Endothelial cell (in vitro differentiated cells): ENCODE measurements at places on chromosomes 2 and 18. TPM values are rescaled to one million over a fixed set of nuclear protein-coding genes. Genes with fewer than 3 reads are reported as not detected.

GRCh38 chr2:20796374-20796791, 26.5 kb downstream of the LDAH start:
- peaks cover 1% of the 10 kb centered on the region for H3K27me3 ChIP-seq
- DNase-seq: no peak
- no peak overlapping the region for H3K4me3 ChIP-seq
- H3K36me3 ChIP-seq: peaks cover 7% of the 10 kb centered on the region

DNA sequence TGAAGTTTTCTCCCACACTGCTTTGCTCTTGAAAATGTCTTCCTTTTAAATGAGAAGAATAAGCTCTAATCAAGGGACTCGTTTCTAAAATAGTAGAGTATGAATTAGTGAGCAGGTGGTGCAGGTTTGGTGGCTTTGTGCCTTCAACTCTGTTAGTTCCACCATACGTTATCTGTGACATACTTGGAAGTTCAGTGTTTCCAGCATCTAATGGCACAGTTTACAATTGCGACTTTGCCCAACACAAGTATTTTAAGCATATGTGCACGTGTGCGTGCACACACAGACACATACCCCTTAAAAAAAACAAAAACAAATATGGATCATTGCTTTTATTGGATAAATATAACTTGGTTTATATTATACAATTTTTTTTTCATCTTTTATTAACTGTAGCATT, 111.8 kb downstream of the RAB3GAP1 start:
- no peak overlapping the region for H3K4me3 ChIP-seq
- H3K27ac ChIP-seq: no peak overlapping the region
- DNase-seq: no peak
- peaks cover 2% of the 10 kb centered on the region for H3K27me3 ChIP-seq

- no peak overlapping the region for H3K27ac ChIP-seq
- no peak overlapping the region for H3K4me3 ChIP-seq
These were observed 543.4 kb downstream of the IRS1 start for GRCh38 chr2:226256237-226256636.

- no peak overlapping the region for H3K4me3 ChIP-seq
- no peaks in the 10 kb centered on the region for H3K4me1 ChIP-seq
- DNase-seq: no peak
- H3K36me3 ChIP-seq: no peaks in the 10 kb centered on the region
- H3K27me3 ChIP-seq: no peaks in the 10 kb centered on the region
These were observed 113.5 kb downstream of the NEB start for GRCh38 chr2:151620761-151621160.

- H3K36me3 ChIP-seq: no peaks in the 10 kb centered on the region
- peak within 1 kb of the TSS; percentile 91 for H3K27ac ChIP-seq
- peak; percentile 27 for DNase-seq
- H3K4me3 ChIP-seq: peak within 1 kb of the TSS; percentile 92
- H3K4me1 ChIP-seq: peaks cover 23% of the 10 kb centered on the region
These were observed at the start of gene HDAC4 for GRCh38 chr2:239400596-239401066. HDAC4 (minus strand) TSS chr2:239401020; CDS start chr2:239352699, 48,321 bp downstream.

DNA sequence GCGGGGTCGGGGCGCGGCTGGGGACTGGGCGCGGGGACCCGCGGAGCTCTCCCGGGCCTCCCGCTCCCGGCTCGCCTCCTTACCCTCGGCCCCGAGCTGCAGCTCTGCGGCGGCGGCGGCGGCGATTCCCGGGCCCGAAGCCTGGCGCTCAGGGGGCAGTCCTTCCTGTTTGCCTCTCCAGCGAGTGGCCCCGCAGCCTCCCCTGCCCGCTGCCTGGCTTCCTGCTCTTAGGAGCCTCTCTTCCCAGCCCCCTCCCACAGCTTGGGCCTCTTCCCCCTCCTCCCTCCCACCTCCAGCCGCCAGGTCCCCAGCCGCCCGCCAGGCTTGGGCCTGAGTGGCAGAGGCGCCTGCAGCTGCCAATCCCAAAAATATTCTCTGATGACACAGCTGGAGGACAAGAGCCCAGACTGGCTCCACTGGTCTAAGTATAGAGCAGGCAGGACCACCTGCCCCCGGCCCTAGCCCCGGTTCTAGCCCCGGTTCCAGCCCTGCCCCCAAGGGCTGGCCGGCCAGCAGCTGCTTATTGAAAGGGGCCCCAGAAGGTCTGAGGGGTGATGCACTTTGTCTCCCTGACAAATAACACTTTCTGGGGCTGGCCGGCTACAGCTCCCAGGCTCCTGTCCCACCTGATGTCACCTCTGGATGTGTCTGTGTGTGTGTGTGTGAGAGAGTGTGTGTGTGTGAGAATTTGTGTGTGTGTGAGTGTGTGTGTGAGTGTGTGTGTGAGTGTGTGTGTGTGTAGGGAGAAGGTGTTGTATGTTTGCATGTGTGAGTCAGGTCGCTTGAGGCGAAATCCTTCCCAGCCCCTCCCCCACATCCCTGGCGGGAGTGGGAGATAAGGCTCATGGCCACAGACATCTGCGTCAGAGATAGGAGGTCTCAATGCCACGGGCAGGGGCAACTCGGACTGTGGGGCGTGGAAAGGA, at the start of gene OBSL1:
TSS of gene OBSL1 (minus strand) at position 229 of the 926 bp plus-strand sequence. CDS start 307 bp downstream, outside the sequence.
- H3K4me3 ChIP-seq: peak within 1 kb of the TSS; percentile 89
- peaks cover 15% of the 10 kb centered on the region for H3K36me3 ChIP-seq
- peaks cover 31% of the 10 kb centered on the region for H3K27me3 ChIP-seq
- DNase-seq: peak; percentile 73

GRCh38 chr2:100208141-100208770, 65.9 kb upstream of the AFF3 start:
- no peaks in the 10 kb centered on the region for H3K4me1 ChIP-seq
- H3K27me3 ChIP-seq: no peaks in the 10 kb centered on the region
- H3K27ac ChIP-seq: no peak overlapping the region
- no peak for DNase-seq
- H3K4me3 ChIP-seq: no peak overlapping the region

DNA sequence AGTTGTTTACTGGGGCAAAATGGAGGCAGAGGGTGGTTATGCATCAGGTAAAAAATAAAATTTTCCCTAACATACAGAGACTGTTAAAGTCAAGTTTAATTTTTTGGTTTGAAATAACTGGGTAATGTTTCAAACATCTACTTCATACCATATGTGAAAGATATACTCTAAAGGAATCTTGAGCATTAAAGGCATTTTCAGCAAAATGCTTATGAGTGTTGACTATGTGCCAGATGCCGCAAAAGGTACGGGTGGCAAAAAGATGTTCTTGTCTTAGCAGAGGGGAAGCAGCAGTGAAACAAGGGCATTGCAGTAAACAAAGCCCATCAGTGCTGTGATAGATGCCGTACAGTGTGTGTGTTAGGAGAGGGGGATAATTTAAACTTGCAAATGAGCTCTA, 263.1 kb upstream of the ID2 start:
- no peaks in the 10 kb centered on the region for H3K27me3 ChIP-seq
- no peak for DNase-seq
- H3K4me1 ChIP-seq: no peaks in the 10 kb centered on the region
- H3K27ac ChIP-seq: no peak overlapping the region
- no peaks in the 10 kb centered on the region for H3K36me3 ChIP-seq

GRCh38 chr2:195406886-195407603, 250.0 kb upstream of the SLC39A10 start:
- H3K4me3 ChIP-seq: no peak overlapping the region
- no peaks in the 10 kb centered on the region for H3K36me3 ChIP-seq
- H3K27me3 ChIP-seq: no peaks in the 10 kb centered on the region
- H3K27ac ChIP-seq: no peak overlapping the region
- DNase-seq: no peak
- H3K4me1 ChIP-seq: peaks cover 6% of the 10 kb centered on the region

- peaks cover 34% of the 10 kb centered on the region for H3K36me3 ChIP-seq
- no peak overlapping the region for H3K4me3 ChIP-seq
- no peak overlapping the region for H3K27ac ChIP-seq
- H3K4me1 ChIP-seq: peaks cover 18% of the 10 kb centered on the region
These were observed 24.0 kb downstream of the WIPF1 start for GRCh38 chr2:174573621-174574081.

DNA sequence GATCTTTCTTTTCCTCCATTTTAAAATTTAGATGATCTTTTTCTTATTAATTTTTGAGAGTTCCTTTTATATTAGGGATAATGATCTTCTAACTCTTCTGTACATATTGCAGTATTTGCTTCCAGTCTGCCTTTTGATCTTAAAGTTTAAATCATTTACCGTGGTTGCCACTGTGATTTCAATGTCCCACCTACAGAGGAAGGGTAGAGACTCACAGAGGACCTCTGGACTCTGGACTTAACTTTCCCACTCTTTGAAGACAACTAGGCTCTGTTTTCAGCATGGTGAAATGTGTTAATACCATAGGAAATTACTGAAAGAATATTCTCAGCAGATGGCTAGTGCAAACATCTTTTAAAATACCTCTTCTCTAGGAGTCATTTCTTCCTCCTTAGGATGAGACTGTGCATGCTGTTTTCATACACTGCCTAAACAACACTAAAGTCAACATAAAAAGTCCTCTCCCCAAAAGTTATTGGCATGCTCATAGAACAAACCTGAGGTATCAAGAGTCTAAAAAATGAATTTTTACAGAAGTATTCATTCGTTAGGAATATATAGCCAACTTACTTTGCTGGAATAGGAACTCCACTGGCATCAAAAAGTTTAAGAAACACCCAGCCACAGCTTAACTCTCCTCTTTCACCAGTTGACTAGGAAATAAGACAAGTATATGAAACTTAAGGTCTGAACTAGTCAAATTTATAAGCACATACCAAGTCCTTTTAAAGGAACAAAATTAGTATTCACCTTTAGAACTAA, 30.7 kb upstream of the MALL start:
- no peak overlapping the region for H3K4me3 ChIP-seq
- H3K27me3 ChIP-seq: no peaks in the 10 kb centered on the region
- no peak for DNase-seq
- H3K27ac ChIP-seq: no peak overlapping the region

GRCh38 chr18:4831791-4832375, 365.2 kb downstream of the AKAIN1 start:
- peak overlapping the region; percentile 42 for H3K27ac ChIP-seq
- no peak overlapping the region for H3K4me3 ChIP-seq
- no peaks in the 10 kb centered on the region for H3K36me3 ChIP-seq
- DNase-seq: peak; percentile 7

DNA sequence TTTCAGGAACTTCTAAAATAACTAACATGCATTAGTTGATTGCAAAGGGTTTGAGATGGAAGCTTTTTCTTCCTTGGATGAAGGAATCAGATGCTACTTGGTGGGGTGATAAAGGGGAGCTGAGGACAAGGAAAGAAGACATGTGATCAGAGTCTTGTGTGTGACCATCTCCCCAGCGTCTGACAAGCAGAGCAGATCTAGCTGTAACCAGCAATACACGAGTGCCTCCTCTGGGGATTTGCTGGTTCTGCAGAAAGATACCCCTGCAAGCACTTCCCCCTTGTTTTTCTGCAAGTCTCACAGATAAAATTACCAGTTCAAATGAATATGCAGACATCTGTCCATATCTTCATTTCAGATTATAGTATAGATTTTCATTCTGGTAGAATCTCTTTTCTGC, 2.7 kb downstream of the CDH7 start:
- H3K4me1 ChIP-seq: peaks cover 7% of the 10 kb centered on the region
- DNase-seq: peak; percentile 53
- peaks cover 12% of the 10 kb centered on the region for H3K27me3 ChIP-seq
- no peaks in the 10 kb centered on the region for H3K36me3 ChIP-seq
- H3K27ac ChIP-seq: no peak overlapping the region
- no peak overlapping the region for H3K4me3 ChIP-seq

DNA sequence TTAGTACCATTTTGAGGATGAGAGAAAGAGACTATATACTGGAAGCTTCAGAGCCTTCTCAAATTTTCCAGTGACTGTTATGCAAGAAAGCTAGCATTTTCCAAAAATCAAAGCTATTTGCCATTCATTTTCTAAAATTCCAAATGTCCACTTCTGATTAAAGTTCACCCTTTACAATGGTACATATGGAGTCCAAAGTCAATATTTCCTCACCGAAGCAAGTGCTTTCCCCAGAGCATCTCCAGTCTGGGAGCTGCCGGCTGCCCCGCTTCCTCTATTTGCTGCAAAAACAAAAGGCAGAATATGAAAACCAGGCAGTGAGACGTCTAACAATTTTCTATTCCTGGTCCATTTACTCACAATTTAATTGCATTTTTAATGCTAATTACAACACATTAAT, 302.0 kb upstream of the CCDC68 start:
- H3K4me3 ChIP-seq: no peak overlapping the region
- H3K27me3 ChIP-seq: peaks cover 5% of the 10 kb centered on the region
- DNase-seq: no peak
- peaks cover 22% of the 10 kb centered on the region for H3K36me3 ChIP-seq
- H3K4me1 ChIP-seq: peaks cover 28% of the 10 kb centered on the region

- no peaks in the 10 kb centered on the region for H3K4me1 ChIP-seq
- no peak overlapping the region for H3K4me3 ChIP-seq
- peaks cover 13% of the 10 kb centered on the region for H3K27me3 ChIP-seq
- no peak overlapping the region for H3K27ac ChIP-seq
- DNase-seq: peak; percentile 4
These were observed 17.3 kb downstream of the ADRA2B start for GRCh38 chr2:96098900-96099590.

GRCh38 chr2:194096402-194096801, 1560.6 kb upstream of the SLC39A10 start:
- DNase-seq: no peak
- H3K4me1 ChIP-seq: no peaks in the 10 kb centered on the region
- H3K27me3 ChIP-seq: no peaks in the 10 kb centered on the region
- H3K36me3 ChIP-seq: no peaks in the 10 kb centered on the region
- H3K4me3 ChIP-seq: no peak overlapping the region

GRCh38 chr2:182018218-182018617, 32.6 kb downstream of the PPP1R1C start:
- H3K36me3 ChIP-seq: no peaks in the 10 kb centered on the region
- no peaks in the 10 kb centered on the region for H3K4me1 ChIP-seq
- H3K27ac ChIP-seq: no peak overlapping the region
- peaks cover 3% of the 10 kb centered on the region for H3K27me3 ChIP-seq
- no peak for DNase-seq

GRCh38 chr18:23247896-23248295, 112.6 kb downstream of the CABLES1 start:
- H3K27ac ChIP-seq: no peak overlapping the region
- peaks cover 32% of the 10 kb centered on the region for H3K36me3 ChIP-seq
- peak overlapping the region; percentile 47 for H3K4me3 ChIP-seq
- peaks cover 21% of the 10 kb centered on the region for H3K4me1 ChIP-seq
- no peak for DNase-seq
- H3K27me3 ChIP-seq: peaks cover 10% of the 10 kb centered on the region

WDPCP gene
- 5.7 TPM for total RNA-seq

ZSCAN30 gene
- 30.0 TPM for total RNA-seq

ACTG2 gene
- total RNA-seq: 8.3 TPM

FBXO48 gene
- 1.6 TPM for total RNA-seq

MBOAT2 gene
- 71.6 TPM for total RNA-seq

ZFP36L2 gene
- total RNA-seq: 72.1 TPM

PPP1R1C gene
- total RNA-seq: 0.97 TPM

IL1R2 gene
- total RNA-seq: not detected
